ENCODE measurements at places on chromosomes 7 and 10.

DNA sequence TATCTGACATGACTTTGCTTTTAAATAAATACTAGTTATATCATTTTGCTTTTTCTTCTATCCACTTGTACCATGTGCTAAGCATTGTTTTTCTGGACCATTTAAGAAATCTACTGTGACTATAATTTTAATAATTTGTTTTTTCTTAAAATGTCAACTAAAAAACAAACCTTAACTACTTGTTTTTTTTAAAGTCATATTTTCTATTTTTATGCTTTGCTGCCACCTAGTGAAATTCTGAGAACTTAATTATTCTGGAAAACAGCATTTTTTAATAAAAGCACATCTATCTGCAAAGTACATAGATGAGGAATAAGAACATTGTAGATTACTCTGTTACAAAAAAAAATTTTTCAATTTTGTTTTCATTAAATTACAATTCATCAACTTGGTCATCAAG lies 47.4 kb downstream of the ORC5 start:
- no peak for DNase-seq

- DNase-seq, result no peak
These were observed 9.9 kb downstream of the TASOR2 start for GRCh38 chr10:5694573-5694972.

DNA sequence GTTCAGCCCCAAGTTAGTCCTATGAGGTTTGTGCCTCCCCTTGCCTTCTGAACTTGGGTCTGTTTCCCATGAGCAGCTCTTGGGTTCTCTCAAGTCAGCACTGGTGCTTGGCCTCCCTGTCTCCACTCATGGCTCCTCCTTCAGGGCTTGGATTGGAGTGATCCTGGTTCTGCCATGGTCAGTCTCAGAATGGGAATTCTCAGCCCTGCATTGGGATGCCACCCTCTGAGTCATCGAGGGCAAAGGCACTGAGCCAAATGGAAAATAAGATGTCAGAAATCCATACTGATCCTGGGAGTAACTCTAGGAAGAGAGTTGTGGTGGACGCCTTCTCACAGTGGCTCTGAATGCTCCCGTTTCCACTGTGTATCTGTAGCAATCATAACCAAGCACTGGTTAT lies 233.4 kb upstream of the HABP2 start:
- no peak for DNase-seq

DNA sequence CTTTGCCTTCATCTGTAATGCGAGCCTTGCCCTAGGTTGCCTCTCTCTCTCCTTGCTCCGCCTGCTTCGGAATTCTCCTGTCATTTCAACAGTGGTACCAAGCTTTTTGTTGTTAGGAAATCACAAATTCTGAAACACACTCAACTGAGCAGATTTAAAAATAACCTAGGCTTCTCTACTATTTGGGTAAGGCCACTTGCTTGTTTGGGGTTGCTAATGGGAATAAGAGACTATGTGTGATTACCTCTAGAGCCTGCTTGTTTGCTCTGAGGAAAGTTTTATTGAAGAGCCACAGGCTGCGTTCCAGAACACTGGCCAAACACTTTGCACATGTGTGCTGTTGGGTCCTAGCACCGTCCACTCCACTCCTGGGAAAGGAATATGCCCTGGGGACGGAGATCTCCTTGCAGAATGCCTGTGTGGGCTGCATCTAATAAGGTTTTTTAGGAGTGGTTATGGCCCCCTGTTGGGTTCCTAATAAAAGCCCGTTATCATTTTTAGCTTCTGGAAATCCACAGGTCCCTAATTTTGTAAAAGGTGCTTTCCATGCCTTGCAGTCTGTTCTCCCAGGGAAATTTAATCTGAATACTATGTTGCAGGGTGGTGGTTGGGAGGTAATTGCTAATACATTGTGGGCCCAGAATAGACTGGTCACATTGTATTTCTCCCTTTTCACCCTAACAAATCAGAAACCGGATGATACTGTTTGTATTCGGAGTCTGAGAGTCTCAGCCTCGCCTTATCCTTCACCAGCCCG lies 68.7 kb upstream of the KLF6 start:
- DNase-seq, result no peak

DNA sequence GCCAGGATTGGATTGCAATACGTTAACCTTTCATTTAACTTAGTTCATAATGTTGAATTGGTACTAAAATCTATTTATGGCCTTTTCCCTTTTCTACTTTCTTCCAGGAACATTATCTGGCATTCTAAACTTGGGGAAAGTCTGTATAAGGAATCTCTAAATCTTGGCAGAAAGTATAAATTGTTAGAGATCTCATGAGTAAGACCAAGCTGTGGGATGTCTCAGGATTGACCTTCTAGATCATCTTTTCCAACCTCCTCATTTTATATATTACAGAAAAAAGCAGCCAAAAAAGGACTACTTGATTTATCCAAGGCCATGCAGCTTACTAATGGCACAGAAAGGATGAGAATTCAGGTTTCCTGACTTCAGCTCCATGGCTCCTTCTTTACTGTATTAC lies 598.3 kb downstream of the INHBA start:
- DNase-seq, result no peak

DNA sequence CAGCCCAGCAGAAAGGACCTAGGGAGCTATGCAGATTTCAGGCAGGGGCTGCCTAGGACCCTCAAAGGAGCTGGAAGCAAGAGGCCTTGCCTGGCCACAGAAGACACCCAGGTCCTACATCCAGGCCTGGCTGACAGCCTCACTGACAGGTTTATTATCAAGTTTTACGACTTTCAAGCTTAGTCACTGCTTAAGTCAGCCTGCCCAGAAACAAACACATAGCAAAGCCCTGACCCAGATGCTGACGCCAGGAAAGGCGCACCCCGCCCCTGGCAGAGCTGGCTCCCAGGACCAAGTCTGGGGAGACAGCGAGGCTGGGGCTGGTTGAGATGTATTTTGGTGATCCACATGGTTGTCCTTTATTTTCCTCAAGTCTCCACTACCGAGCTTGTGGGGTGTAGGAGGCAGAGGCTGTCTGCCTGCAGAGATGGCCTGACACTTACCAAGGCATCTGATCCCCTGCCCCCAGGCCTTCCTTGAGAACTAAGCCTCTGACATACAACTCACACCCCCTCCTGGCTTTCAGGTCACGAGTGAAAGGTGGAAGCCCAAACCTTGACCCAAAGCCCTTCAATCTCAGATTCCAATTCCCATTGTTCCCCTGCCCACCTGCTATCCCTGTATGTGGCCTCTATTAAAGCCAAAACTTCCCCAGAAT lies 80.7 kb upstream of the EMX2 start:
- DNase-seq, result no peak

DNA sequence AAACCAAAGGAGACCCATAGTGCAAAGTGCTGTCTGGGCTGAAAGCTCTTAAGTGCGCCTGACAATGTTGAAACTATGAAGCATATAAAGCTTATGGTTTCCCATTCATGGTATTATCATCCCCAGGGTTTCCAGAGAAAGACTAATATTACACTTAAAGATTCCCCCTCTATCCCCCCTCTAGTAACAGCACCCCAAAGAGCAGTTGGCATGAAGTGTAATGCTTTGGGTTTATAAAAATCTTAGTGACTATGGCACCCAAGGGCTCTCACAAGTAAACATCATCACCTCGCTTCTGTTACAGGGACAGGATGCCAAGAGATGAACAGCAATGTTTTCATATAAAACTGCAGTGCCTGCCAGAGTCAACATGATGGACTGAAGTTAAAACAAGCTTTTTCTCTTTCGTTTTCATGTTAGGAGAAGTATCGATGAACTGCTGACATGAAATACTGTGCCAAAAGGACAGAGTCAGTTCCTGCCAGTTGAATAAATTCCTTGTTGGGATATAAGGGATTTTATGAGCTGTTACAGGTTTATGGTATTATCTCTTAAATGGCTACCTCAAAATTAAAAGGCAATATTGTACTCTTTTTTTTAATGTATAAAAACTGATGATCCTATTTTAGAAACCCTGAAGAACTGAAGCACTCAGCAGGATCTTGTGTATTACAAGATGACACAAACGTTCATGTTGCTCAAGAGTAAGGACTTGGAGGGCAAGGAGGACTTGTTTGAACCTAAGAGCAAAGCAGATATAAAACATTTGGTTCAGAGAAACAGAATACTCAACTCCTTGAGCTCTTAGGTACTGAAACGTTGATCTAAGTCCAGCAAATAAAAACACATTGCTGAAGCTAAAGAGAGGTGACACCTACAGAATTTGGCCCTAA lies 203.7 kb upstream of the IMMP2L start:
- DNase-seq, result no peak

DNA sequence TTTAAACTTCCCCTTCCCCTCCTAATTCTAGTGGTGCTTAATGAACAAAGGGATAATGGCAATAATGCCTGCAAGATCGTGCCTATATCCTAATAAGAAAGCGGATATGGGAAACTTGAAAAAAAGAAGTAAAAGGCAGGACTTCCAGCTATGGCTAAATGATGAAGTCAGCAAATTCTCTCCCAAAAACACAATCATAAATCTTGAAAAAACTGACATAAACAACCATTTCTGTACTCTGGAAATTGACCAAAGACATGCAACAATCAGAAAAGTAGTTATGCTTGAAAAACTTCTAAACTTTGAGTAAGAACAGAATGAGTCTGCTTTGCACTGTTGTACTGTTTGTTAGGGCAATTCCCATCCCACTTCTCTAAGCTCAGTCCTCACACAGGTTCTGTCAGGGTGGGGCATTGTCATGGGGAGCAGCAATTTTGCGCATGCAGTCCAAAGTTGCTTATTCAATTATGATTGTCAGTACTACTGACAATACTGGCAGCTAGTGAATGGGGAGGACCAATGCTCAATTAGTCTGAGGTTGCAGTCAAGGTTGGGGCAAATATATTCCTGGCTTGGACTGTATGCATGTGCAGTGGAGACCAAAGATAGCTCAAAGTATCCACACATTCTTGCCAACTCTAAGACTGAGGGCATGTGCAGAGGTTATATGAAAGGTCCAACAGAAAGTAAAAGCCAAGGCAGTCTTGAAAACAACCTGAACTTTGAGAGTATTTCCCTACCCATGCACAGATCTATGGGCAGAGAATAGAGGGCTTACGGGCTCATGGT lies 34.1 kb upstream of the ARHGAP22 start:
- no peak for DNase-seq

DNA sequence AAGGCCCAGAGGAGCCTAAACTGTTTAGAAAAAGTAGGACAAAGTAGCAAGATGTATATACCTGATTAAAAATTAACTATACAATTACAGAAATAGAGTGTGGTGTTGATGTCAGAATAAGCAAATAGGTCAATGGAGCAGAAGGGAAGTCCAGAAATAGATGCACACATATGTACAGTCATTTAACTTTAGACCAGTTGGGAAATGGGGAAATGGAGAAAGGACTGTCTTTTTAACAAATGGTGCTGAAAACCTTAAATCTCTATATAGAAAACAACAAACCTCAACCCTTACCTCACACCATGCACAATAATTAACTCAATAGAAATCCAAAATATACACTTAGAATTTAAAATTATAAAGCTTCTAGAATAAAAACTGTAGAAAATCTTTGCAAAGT lies 72.2 kb downstream of the CH25H start:
- no peak for DNase-seq

DNA sequence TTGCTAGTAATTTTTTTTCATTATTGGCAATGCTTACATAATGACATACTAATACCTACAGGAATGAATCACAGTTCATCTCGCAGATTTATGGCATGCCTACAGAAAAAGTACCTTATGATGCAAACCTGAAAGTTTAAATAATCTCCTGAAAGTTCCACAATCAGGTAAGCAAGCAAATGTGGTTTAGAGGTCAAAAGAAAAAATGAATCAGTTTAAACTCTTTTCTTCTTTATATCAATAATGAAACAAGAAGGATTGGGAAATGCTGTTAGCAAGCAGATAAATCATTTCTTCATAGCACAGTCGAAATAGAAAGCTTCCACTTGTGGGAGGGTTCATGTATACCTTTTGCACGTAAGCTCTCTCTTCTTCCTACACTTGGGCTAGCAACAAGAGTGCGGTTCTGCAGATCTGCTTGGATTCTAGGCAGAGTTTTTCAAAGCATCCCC lies 53.7 kb upstream of the MTPN start:
- DNase-seq, result no peak

GRCh38 chr7:73809467-73809951 lies 21.3 kb upstream of the CLDN4 start:
- no peak for DNase-seq

- DNase-seq, result no peak
These were observed 132.5 kb downstream of the IMMP2L start for GRCh38 chr7:111429781-111430180.

DNA sequence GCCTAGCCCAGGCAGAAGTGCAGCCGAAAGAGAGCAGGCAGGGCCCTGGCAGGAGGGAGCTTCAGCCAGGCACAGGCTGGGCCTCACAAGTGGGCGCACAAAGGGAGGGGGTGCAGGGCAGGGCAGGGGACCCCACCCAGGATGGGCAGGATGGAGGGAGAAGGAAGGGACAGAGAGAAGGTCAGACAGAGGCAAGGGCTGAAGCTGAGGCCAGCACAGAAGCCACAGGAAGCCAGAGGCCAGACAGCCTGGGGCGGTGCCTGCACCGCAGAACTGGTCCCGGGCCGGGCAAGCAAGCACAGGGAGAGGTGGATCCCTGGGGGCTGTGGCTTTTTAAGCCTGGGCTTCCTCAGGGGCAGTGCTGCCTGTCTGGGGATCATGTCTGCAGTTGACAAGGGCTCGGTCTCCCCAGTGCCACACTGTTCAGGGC lies 16.7 kb downstream of the NOS3 start:
- DNase-seq, result no peak

All from effector memory CD8-positive, alpha-beta T cell (primary cell).